Neural progenitor cell (in vitro differentiated cells): ENCODE measurements at places on chromosomes 13 and 19.

DNA sequence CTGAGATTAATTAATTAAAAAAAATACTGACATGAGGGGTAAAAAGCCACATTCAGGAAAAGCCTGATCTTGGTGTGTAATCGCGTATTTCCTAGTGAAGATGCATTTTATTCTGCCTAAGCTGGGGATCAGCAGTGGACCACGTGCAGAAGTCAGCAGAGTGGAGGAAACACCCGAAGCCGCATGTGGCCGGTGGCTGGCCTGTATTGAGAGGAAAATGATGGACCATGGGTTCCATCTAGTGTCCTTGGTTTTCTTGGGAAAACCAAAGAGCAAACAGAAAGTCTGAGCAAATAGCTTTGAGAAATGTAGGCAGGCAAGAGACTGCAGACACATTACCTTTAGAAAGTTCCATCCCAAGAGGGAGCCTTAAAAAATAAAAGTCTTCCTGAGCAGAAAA, 23.7 kb upstream of the SHISA2 start:
- H3K36me3 ChIP-seq, result no peaks in the 10 kb centered on the region
- no peak overlapping the region for H3K4me3 ChIP-seq
- DNase-seq, result peak; percentile 52
- no peaks in the 10 kb centered on the region for H3K27me3 ChIP-seq
- no peak overlapping the region for H3K27ac ChIP-seq

- H3K4me3 ChIP-seq, result no peak overlapping the region
- DNase-seq, result no peak
- H3K36me3 ChIP-seq, result no peaks in the 10 kb centered on the region
- H3K4me1 ChIP-seq, result no peaks in the 10 kb centered on the region
- H3K27ac ChIP-seq, result no peak overlapping the region
Measured at GRCh38 chr19:30935146-30935545, 414.1 kb downstream of the TSHZ3 start.

DNA sequence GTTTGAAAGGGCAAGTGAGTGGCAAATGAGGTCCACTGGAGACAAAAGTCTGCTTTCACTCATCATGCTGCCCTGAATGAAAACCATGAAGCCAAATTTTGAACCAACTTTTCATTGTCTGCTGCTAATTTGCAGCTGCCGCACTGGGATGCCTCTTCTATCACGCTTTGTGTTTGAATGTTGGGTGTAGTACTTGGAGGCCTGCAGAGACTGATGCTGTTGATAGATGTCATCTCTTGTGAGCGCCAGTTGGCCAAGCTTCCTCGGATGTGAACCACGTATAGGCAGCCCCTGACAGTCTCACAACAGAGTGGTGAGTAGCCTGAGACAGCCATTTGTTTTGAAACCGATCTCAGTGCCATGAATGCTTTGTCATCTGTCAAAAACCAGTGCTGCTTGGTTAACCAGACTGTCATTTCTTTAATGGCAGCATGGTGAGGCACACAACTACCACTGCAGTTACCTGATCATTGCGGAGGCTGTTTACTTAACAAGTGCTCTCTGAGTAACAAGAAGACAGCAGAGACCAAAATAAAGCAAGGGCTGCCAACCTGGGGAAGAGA, 31.2 kb upstream of the SLC10A2 start:
- H3K27ac ChIP-seq, result no peak overlapping the region
- peaks cover 4% of the 10 kb centered on the region for H3K36me3 ChIP-seq
- H3K4me3 ChIP-seq, result no peak overlapping the region
- H3K4me1 ChIP-seq, result no peaks in the 10 kb centered on the region
- DNase-seq, result no peak

DNA sequence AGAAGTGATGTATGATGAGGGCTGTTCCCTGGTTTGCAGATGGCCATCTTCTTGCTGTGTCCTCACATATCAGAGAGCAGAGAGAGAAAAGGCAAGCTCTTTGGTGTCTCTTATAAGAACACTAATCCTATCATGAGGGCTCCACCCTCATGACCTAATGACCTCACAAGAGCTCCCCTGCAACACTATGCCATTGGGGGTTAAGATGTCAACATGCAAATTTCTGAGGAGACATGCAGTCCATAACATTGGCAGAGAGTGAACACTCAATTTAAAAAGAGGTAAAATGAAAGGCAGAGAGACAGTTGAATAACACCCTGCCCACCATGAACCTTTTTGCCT, 10.9 kb downstream of the FAM187B start:
- no peaks in the 10 kb centered on the region for H3K27me3 ChIP-seq
- no peaks in the 10 kb centered on the region for H3K36me3 ChIP-seq
- H3K27ac ChIP-seq, result no peak overlapping the region
- H3K4me1 ChIP-seq, result no peaks in the 10 kb centered on the region

GRCh38 chr13:79645569-79645968, 164.6 kb downstream of the NDFIP2 start:
- H3K4me3 ChIP-seq, result no peak overlapping the region
- no peak overlapping the region for H3K27ac ChIP-seq
- no peak for DNase-seq
- H3K36me3 ChIP-seq, result no peaks in the 10 kb centered on the region
- no peaks in the 10 kb centered on the region for H3K4me1 ChIP-seq

DNA sequence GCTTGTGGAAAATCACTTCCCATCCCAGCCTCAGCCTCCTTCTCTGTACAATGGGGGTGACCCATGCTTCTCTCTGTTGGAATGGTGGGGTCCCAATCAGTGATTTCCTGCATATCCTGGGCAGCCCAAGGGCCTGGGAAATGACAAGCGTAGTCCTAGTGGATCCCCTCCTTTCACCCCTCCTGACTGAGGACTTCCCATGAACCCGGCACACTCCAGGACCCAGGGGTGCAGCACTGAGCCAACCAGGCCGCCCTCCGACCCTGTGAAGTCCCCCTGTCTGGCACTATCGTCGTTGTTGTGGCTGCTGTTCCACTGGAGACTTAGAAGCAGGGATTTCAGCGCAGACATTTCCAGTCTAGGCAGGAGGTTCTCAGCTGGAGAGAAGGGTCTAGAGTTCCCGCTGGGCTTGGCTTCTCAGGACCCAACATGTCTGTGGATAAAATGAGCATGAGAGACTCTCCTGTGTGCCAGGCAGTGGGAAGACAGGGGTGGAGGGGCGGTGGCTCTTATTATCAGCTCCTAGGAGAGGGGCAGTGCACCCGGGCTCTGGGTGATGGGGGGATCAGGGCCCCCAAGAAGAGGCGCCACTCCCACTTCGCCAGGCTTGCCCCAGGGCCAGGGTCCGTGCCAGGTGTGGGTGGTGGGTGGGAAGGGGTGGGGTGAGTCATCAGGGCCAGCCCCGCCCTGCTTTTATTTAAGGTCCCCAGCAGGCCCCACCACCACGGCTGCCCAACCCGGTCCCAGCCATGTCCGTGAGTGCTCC, at the start of gene LGALS7B:
Gene LGALS7B (plus strand): TSS at position 723 of the 766 bp plus-strand sequence. CDS start 27 bp downstream, at position 750.
- no peak within 1 kb of the TSS for H3K4me3 ChIP-seq
- H3K27ac ChIP-seq, result no peak within 1 kb of the TSS
- no peaks in the 10 kb centered on the region for H3K36me3 ChIP-seq
- H3K4me1 ChIP-seq, result no peaks in the 10 kb centered on the region
- no peak for DNase-seq

DNA sequence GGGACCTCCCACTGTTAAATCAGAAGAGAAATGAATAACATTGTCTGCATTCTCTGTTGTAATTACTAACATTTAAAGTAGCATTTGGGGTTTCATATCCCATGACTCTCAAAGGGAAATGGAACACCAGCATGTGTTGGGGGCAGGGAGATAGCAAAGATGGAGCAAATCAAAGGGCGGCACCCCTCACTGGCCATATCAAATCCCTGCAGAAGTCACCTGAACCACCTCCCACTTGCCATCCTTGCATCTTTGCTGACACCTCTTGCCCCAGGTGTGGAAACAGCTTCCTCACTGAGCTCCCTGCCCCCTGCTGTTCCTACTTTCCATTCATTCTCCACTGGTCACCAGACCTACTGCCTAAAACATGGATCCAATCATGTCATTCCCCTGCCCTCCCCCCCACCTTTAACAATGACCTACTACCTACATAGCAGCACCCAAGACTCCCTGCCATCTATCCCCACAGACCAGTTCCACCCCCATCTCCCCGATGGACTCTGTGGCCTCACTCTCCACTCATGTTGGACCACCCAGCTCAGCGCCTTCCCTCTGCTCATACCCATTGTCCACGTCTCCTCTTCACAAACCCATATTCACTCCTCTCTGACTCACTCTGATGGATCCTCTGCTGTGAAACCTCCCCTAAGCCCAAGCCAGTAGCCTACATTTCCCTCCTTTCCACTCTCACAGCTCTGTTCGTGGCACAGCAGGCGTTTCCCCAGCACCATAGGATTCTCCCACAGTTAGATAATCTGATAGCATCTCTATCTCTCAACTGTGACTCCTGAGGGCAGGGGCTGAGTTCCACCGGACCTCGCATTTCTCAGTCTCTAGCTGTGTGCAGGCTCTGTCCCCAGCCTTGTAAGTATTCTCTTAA, 55.9 kb downstream of the DLEU7 start:
- no peak overlapping the region for H3K27ac ChIP-seq
- DNase-seq, result no peak
- H3K27me3 ChIP-seq, result no peaks in the 10 kb centered on the region
- no peaks in the 10 kb centered on the region for H3K36me3 ChIP-seq

- H3K4me1 ChIP-seq, result no peaks in the 10 kb centered on the region
- no peaks in the 10 kb centered on the region for H3K27me3 ChIP-seq
- no peak for DNase-seq
- no peaks in the 10 kb centered on the region for H3K36me3 ChIP-seq
- no peak overlapping the region for H3K4me3 ChIP-seq
Measured at GRCh38 chr19:18507021-18507726, 14.7 kb downstream of the ELL start.

GRCh38 chr19:3304871-3305423, 61.4 kb upstream of the NFIC start:
- H3K27me3 ChIP-seq, result peaks cover 26% of the 10 kb centered on the region
- H3K4me1 ChIP-seq, result no peaks in the 10 kb centered on the region

DNA sequence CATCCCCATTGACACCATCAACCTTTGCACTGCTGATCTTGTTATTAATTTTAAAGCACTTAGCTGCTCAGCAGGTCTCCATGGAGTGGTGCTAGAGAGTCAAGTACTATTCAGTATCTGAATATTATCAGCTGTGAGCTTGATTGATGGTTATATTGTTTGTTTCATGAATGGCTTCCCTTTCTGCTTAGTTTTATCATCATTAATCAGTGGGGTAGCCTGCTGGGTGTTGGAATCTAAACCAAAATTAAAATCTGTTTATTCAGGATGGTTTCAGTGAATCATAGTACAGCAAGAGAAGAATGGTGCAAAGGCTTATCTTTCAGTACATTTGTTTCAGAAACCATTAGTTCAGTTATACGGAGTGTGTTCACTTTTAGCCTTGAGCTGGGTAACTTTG, 42.5 kb upstream of the SCEL start:
- H3K4me1 ChIP-seq, result no peaks in the 10 kb centered on the region
- H3K36me3 ChIP-seq, result no peaks in the 10 kb centered on the region

GRCh38 chr19:18300930-18301717, 19.7 kb upstream of the JUND start:
- peaks cover 21% of the 10 kb centered on the region for H3K4me1 ChIP-seq
- no peak for DNase-seq
- H3K4me3 ChIP-seq, result no peak overlapping the region

DNA sequence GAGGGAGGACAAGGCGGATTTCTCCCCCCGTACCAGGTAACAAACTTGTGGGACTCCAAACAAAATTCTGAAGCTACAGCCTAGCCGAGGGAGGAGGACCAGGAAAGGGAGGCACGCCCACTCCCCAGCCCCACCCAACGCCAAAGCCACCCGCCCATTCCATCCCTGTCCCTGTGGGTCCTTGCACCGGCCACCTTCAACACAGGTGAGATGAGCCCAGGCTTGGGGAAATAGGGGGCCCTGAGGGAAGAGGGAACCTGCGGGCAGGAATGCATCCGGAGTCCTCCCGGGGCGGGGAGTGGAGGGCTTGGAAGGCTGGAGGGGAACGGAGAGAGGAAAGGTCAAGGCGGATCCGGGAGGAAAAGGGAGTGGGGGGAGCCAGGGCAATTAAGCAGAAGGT, at the start of gene BEST2:
Gene BEST2 (plus strand): TSS at position 157 of the 400 bp plus-strand sequence. CDS start 802 bp downstream, outside the sequence.
- no peaks in the 10 kb centered on the region for H3K36me3 ChIP-seq
- H3K4me1 ChIP-seq, result peaks cover 8% of the 10 kb centered on the region
- H3K27me3 ChIP-seq, result peaks cover 57% of the 10 kb centered on the region
- no peak within 1 kb of the TSS for H3K27ac ChIP-seq
- H3K4me3 ChIP-seq, result no peak within 1 kb of the TSS

- H3K27me3 ChIP-seq, result peaks cover 18% of the 10 kb centered on the region
- peaks cover 16% of the 10 kb centered on the region for H3K4me1 ChIP-seq
- peak overlapping the region; percentile 62 for H3K4me3 ChIP-seq
- H3K27ac ChIP-seq, result peak overlapping the region; percentile 70
- peak; percentile 87 for DNase-seq
Measured at GRCh38 chr19:18204394-18205199, 755 bp upstream of the RAB3A start.

DNA sequence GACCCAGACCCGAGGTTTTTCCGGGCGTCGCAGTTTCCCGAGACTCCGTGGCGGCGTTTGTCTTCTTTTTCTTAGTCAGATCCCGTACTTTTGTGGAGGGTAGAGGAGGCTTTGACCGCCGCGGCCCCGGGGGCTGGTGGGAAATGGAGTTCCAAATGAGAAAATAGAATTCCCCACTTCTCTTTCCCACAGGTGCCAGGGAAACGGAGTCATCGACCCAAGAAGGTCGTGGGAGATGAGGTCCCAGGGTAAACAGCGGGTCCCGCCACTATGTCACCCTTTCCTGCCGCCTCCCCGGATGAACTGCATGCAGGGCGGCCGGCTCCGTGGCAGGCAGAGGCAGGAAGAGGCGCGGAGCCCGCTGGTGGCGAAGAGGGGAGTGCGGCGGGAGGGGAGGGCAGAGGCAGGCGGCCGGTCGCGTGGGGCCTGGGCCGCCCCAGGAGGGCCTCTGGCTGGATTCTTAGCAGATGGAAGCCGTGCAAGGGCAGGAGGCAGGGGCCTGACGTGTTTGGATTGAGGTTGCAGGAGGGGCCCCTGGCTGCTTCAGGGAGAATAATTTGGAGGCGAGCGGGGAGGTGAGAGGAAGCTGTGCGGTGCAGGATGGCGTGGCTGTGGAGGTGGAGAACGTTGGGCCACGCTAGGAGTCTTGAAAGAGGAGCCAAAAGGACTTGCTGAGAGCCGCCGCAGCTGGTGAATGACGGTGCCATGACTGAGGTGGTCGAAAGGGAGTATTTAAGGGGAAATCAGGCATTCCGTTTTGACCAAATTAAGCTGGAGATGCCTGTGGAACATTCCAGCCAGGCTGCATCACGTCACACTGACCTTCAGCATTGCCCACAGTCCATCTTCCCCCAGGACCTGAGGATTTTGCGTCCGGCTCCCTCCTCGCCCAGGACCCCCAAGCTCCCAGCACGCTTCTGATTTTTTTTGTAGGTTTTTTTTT, 11.7 kb downstream of the CYTH2 start:
- H3K27ac ChIP-seq, result peak overlapping the region; percentile 70
- no peaks in the 10 kb centered on the region for H3K36me3 ChIP-seq
- H3K4me3 ChIP-seq, result no peak overlapping the region
- no peak for DNase-seq

- H3K27ac ChIP-seq, result no peak overlapping the region
- DNase-seq, result peak; percentile 56
- H3K4me3 ChIP-seq, result no peak overlapping the region
- peaks cover 25% of the 10 kb centered on the region for H3K4me1 ChIP-seq
Measured at GRCh38 chr13:54637366-54637765, 1608.8 kb downstream of the OLFM4 start.

GRCh38 chr19:47227352-47228167, 3.4 kb downstream of the BBC3 start:
- H3K36me3 ChIP-seq, result no peaks in the 10 kb centered on the region
- peak overlapping the region; percentile 100 for H3K4me3 ChIP-seq
- H3K27me3 ChIP-seq, result no peaks in the 10 kb centered on the region
- H3K4me1 ChIP-seq, result peaks cover 23% of the 10 kb centered on the region
- peak overlapping the region; percentile 36 for H3K27ac ChIP-seq
